T-helper 1 cell (primary cell): ENCODE measurements at places on chromosomes 7 and 10.

GRCh38 chr10:43075612-43076003 lies 1.3 kb upstream of the RET start:
- DNase-seq, result no peak

DNA sequence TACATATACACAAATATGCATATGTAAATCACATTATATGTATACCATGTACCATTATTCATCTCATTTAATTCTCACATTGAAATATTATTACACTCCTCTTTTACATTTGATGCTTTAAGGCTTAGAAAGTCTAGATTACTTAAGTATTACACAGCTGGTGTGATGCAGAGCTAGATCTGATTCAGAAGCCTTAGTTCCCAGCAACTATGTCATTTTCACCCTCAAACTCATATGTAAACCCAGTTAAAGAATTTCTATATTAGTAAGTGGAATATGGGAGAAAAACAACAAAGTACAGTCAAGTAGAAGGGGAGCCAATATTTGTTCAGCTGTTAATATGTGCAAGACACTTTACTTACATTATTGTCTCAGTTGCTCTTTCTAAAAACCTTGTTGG lies 74.3 kb upstream of the CSTF2T start:
- DNase-seq, result no peak

GRCh38 chr7:139909379-139910050 lies 80.5 kb downstream of the TBXAS1 start:
- no peak for DNase-seq

DNA sequence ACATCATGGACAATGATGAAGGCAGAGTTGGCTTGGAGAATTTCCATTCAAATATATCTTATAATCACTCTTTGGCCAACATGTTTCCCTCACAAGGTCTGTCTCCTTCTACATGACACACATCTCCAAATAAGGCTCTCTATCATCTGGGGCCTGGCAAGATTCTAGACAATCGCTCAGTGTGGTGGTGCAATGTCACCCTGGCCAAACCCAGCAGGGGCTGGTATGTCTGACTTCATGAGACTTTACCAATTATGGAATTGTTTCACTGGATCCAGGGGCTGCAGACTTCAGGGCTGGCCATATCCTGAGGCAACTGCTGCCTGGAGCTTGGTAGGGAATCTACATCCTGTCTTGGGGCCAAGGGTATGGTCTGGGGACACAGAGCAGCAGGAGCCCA lies 319.0 kb downstream of the PLXNA4 start:
- DNase-seq, result no peak

- peak; percentile 51 for DNase-seq
Measured at GRCh38 chr7:73718905-73719805, at the start of gene STX1A. Gene STX1A, minus strand, starts transcription at chr7:73719669. Its CDS starts 38 bp downstream, at chr7:73719631.

GRCh38 chr10:78433766-78434535 lies 400.3 kb downstream of the RPS24 start:
- no peak for DNase-seq

GRCh38 chr10:97024168-97025073 lies 161.3 kb downstream of the SLIT1 start:
- DNase-seq, result no peak

DNA sequence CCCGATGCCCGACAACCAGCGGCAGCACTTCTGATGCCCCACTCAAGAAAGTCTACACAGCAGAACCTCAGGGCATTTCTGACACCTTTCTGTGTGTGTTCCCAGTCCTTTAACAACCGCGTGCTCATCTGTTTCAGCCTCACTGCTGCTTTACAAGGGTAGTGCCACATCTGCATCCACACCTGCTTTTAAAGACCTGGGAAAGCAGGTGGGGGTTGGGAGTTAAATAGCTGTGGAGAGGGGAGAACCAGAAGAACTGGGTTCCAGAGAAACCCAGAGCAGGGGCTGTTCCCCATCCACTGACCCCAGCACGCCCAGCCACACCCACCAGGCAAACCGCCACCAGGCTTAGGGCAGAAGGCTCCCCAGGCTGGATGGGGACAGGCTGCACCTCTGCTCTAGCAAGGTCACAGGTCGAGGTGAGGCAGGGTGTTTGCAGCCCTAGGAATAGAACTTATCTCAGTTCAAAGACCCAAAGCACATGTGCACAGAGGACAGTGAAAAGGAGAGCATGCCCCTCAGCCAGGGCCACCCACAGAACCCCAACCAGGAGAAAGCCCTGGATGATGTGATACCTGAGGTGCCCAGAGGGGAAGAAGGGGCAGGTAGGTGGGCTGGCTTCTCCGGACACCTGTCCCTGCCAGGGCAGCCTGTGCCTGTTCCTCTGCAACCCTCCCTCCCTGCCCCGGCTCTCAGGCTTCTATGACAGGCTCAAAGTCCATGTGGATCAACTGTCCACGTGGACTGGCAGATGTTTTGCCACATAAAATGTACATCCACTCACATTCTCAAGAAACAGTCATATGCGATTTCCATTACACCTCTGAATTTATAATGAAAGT lies 51.3 kb downstream of the COBL start:
- DNase-seq, result no peak

DNA sequence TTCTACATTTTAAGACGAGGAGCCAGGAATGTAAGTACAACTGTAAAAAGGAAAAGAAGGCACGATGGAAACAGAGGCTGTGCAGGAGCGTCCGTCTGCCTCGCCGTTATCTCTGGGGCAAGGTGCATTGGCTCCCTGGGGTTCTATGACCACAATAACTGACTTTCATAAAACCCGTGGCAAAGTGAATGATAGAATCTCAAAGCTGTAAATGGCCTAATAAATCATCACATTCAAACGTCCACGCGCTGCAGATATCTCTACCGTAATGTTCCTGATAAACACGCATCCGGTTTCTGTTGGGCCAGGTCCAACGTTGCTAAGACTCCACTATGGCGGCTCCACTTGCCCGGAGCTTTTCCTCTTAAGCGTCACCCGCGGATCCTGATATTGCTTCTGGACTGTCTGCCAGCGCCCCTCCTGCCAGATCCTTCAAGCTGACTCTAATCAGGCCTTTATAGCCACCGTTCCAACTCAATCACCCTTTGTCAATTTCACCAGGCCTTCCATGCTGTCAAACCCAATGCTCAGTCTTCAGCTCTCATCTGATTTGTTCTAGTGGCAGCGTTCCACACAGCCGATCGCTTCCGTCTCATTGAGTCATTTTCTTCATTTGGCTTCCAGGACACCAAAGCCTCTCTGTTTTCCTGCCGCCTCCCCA lies 265.6 kb upstream of the FOXK1 start:
- DNase-seq, result no peak

- no peak for DNase-seq
Measured at GRCh38 chr7:131502810-131503508, 53.5 kb downstream of the PODXL start.

GRCh38 chr10:126691456-126691855 lies 21.0 kb upstream of the C10orf90 start:
- DNase-seq, result no peak

GRCh38 chr7:44341401-44341800 lies 16.0 kb upstream of the CAMK2B start:
- no peak for DNase-seq

GRCh38 chr7:91973639-91974038 lies 33.0 kb downstream of the AKAP9 start:
- no peak for DNase-seq

- no peak for DNase-seq
Measured at GRCh38 chr7:87715545-87715944, 87.3 kb downstream of the RUNDC3B start.

GRCh38 chr10:110461530-110461929 lies 36.2 kb upstream of the DUSP5 start:
- DNase-seq, result no peak

DNA sequence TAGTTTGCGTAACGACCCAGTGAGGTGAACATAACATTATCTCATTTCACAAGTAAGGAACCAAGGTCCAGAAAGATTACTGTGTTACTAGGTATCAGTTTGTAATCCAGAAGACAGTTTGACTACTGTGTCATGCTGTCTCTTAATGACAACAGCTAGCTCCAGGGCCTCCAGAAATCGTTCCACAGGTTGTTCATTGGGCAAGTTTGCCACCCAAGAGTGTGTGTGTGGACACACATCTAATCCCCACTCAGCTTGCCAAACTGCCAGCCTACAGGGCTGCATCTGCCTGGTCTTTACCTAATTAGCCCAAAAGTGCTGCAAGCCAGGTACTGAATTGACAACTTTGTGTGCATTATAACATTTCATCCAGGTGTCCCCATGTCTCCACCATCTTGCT lies 27.9 kb upstream of the SLC16A12 start:
- DNase-seq, result no peak

DNA sequence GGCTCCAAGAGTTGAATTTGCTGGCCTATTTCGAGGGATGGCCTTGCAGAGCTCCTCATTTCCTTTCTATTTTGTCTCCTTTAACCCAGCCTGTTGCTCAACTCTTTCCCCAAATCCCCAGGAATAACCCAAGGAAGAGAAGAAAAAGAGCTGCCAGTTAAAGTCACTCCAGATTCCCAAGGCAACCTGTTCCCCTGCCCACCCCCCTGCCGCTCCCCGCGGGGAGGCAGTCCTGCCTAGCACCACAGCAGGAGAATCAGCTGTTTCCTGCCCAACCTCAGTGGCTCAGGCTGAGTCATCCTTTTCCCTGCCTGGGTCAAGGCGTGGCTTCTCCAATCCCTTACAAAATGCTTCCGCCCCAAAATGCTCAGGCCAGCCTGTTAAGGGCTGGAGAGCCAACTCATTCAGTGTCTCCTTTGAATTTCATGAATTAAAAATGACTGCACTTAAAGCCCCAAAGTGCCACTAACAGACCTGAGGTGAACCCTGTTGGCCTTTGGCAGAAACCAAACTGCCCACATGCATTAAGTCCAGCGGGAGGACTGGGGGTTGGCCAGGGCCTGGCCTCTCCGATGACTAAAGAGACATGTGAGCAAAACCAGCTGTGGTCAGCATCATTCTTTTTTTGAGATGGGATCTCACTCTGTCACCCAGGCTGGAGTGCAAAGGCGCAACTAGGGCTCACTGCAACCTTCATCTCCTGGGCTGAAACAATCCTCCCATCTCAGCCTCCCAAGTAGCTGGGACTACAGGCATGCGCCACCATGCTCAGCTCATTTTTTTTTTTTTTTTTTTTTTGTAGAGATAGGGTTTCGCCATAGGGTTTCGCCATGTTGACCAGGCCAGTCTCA lies 83.2 kb upstream of the KIF5B start:
- no peak for DNase-seq

DNA sequence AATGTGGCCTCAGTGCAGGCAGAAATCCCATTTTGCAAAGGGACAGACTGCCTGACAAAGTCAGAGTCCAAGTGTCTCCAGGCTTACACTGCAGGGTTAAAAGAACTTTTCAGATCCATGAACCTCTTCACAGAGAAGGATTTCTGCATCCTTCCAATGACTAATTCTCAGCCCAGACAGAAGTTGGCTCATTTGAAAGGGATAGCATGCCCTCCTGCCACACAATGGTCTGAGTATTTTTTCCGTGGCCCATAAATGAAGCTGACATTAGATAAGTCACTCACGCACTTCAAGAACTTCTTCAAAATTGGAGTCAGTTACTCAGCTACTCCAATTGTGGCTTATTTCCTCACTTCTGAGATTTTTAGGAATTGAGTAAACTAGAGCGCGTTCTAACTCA lies 170.2 kb downstream of the PLXNA4 start:
- no peak for DNase-seq

GRCh38 chr10:45509491-45509890 lies 135.5 kb downstream of the ALOX5 start:
- no peak for DNase-seq

DNA sequence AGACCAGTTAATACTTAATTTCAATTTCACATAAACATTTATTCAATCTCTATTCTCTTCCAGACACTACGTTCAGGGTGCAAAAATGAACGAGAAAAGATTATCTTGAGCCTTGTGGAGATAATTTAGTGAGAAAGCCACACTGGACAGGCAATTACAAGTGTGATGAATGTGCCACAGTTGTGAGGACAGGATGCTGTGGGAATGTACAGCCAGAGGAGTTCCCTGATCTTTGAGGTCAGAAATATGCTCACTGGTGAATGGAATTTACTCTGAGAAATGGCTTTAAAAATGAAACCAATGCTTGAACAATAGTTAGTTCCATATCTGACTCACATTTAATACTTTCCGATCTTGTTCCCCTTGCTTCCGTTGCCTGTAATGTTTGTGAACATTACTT lies 864.8 kb downstream of the GATA3 start:
- DNase-seq, result no peak

GRCh38 chr7:7581531-7582179 lies 15.0 kb downstream of the MIOS start:
- DNase-seq, result no peak

DNA sequence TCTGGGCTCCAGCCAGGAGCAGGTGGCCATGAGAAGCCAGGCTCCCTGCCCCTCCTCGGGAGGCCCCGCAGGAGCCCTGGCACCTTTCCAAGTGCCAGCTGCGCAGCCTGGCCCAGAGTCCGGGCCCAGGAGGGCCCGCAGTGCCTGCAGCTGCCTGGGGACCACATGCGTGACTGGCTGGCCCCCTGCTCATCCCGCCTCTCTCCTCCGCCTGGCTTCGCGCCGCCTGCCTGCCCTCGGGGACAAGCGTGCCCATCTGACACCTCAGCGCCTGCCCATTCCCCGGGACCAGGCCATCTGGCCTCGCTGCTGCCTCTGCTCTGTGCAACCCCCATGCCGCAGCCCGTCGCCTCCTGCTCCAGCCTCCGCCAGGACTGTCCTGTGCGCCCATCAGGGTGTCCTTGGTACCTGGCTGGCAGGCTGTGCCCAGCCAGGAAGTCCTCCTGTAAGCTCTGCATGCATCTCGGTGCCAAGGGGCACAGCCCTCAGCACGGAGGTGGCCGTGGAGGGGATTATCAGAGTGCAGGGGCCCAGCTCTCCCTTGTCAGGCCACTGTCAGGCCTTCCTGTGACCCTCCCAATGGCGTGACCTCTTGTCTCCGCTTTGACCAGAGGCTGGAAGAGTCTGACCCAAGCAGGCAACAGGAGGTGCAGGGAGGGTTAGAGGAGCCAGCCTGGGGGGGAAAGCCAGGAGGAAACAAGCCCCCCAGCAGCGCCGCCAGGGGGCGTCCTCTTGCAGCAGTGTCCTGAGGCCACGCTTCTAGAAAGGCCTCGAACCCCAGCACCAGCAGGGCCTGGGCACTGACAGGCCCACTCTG lies 50.5 kb downstream of the TMEM209 start:
- no peak for DNase-seq

- no peak for DNase-seq
Measured at GRCh38 chr10:96686514-96686913, 33.8 kb downstream of the PIK3AP1 start.

- no peak for DNase-seq
Measured at GRCh38 chr7:91567081-91568012, 303.1 kb downstream of the FZD1 start.
